ENCODE measurements at places on chromosomes 13 and 19.
A peak's percentile ranks its signal among the peaks of the same experiment; 100 is the strongest.

GRCh38 chr19:46755077-46755852, 9.0 kb upstream of the STRN4 start:
- no peak for DNase-seq

GRCh38 chr13:99057310-99057975, 79.6 kb upstream of the DOCK9 start:
- DNase-seq, result no peak

- DNase-seq, result peak; percentile 30
Observed at GRCh38 chr13:110471833-110472162, 89.7 kb downstream of the RAB20 start.

DNA sequence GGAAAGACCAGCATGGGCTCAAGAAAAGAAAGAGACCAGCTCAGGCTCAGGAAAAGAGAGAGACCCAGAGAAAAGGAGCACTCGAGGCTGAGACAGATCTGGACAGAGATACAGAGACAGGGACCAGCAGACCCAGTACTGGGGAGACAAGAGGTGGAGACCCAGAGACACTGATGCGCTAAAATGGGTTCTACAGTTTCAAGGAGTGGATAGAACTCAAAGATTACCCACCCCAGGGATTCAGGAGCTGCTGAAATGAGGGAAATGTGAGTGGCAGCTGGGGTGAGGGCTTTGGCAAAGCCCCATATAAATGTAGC, 609 bp upstream of the ZSCAN18 start:
- peak; percentile 15 for DNase-seq

- peak; percentile 69 for DNase-seq
Observed at GRCh38 chr19:11478167-11479089, 2.4 kb downstream of the ELAVL3 start.

GRCh38 chr13:93926425-93926824, 553.1 kb downstream of the DCT start:
- DNase-seq, result no peak

GRCh38 chr19:33157906-33158305, 26.0 kb downstream of the WDR88 start:
- DNase-seq, result peak; percentile 20

- peak; percentile 47 for DNase-seq
Observed at GRCh38 chr13:110509478-110509926, 52.0 kb downstream of the RAB20 start.

- DNase-seq, result no peak
Observed at GRCh38 chr19:4582980-4583842, 23.7 kb upstream of the SEMA6B start.

GRCh38 chr19:4089946-4090345, 23.2 kb upstream of the ZBTB7A start:
- no peak for DNase-seq

DNA sequence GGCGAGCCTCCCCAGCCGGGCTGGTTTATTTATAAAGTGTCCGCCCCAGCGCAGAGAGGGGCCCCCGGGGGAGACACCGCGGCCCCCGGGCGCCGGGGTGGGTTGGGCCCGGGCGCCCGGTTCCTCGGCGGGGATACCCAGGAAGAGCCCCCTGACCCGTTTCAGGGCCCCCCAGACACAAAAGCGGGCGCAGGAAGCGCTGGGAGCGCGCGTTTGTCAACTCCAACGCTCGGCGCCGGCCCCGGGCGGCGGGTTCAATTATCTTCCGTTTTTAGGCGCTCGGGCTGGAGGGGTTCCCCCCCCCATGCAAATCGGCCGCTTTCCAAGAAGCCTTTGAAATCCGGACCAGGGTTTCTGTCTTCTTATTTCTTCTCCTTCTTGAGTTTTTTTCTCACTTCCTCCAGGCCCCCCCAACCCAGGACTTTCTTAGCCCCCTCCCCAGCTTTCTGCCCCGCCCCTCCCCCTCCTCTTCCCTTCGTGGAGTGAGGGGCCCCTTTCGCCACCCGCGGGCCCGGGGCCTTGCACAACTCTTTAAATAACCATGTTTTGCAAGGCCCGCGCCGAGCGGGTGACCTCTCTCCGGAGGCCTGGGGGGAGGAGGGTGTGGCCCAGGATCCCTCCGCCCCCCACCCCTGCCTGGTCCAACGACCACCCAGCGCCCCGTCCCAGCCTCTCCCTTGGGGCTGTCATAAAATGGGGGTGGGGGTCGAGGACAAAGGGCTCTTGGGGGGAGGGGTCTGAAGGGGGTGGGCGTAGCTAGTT, 935 bp downstream of the ARID3A start:
- DNase-seq, result peak; percentile 84

GRCh38 chr13:23180711-23181110, at the start of gene SGCG:
TSS of gene SGCG (plus strand) at chr13:23180979. CDS start at chr13:23203695, 22,716 bp downstream.
- no peak for DNase-seq

DNA sequence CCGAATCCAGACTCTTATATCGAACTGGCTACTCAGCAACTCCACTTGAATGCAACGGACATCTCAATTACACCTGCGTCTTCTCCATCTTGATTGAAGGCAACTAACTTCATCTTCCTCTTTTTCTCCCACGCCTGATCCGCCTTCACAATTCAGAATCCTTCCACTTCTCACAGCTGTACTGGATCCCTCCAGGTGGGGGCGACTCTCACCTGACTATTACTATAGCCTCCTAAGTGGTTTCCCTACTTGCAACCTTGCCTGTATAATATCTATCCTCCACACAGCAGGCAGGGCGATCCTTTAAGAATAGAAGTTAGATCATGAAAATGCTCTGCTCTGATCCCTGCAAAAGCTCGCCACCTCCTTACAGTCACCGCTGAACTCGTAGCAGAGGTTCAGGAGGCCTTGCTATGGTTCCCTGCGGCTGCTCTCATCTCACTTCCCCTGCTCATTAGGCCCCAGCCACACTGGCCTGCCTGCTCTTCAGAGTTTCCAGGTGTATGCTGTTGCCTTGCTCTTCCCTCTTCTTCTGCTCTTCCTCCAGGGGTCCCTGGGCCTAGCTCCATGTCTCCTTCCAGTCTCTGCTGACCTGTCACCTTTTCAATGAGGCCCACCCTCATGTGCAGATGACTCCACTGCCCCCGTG, 31.9 kb downstream of the RFXAP start:
- DNase-seq, result peak; percentile 59

DNA sequence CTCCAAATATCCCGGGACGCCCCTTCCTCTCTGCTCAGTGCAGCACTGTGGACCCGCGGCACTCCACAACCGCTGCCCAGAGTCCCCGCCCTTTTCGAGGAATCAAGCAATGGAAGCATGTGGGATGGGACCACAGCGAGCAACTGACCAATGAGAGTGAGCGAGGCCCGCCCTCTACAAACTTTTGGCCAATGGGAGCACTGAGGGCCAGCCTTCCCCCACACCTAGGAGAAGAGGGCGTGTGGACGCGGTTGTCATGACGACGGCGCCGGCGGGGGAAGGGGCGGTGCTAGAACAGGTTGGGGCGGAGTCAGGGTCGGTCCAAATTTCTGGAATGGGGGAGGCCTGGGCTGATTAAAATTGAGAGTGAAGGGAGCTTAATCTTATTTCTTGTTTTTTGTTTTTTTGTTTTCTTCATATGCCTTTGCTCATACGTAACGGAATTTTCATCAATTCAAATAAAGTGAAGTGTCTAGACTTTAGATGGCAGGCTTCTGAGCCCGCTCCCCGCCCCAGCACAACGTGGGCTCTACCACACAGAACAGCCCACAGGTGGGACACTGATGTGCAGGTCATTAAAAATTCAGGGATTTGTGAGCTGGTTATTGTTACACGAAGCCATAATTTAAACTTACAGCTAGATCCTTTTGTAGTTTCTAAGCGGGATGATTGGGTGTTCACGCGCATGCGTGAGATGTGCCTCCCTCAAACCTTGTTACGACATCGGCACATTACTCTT, at the start of gene DNAAF3:
DNAAF3 (minus strand) TSS at position 84 of the 739 bp plus-strand sequence. CDS start 200 bp downstream, outside the sequence.
- DNase-seq, result peak; percentile 99

- peak; percentile 61 for DNase-seq
Observed at GRCh38 chr19:38003438-38004185, 96.6 kb downstream of the SIPA1L3 start.

DNA sequence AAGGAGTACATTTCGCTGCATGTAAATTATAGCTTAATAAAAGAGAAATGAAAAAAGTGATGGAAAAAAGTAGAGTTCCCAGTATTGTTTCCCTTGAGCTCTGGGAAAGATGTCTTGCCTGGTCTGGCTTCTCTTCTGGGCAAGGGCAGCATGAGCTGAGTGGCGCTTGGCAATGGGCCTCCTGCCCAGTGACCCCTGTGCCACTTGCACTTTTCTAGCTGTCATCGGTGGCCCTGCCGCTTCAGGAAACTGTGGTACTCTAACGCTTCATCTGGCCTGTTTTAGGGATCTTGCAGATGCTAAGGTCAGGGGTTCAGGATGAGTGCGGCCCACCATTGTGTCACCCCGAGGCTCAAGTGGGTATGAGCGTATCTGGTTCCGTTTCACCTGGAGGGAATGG, 161.4 kb downstream of the MTUS2 start:
- no peak for DNase-seq

DNA sequence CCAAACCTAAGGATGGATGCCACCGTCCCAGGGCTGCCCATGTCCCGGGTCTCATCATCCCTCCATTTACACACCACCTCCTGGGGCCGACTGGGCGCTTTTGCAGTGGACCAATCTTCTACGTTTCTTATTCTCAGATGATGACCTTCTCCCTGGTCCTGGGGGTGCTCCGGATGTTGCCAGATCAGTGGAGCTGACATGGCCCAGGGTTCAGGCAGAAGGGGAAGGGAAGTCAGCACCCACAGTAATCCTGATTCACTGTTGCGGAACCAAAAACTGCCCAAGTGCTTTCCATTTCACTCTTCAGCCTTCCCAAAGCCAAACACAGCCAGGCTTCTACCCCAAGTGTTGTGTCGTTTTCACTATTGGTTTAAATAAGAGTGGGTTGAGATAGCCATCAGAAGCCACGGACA, 29.8 kb downstream of the RAB20 start:
- DNase-seq, result no peak

DNA sequence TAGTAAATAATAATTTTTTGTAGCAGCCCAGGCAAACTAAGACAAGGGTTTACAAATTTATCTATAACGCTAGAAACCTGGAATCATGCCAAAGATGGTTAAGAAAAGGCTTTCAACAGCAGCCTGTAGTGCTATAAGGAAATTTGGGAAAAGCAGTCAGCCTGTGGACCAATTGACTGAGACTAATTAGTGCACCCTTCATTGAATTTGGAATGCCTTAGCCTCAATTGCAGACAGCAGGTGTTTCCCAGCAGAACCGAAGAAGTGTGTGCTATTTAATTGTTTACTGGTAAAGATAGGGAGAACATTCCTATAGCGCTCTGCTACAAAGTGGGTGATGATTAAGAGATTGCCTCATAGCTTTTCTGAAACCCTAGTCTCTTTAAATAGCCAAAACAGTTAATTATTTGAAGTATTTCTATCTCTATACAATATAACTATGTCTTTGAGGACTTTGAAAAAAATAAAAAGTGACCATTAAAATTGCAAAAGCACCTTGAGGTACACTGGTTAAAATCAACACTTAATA, 1884.3 kb upstream of the PCDH20 start:
- DNase-seq, result no peak

DNA sequence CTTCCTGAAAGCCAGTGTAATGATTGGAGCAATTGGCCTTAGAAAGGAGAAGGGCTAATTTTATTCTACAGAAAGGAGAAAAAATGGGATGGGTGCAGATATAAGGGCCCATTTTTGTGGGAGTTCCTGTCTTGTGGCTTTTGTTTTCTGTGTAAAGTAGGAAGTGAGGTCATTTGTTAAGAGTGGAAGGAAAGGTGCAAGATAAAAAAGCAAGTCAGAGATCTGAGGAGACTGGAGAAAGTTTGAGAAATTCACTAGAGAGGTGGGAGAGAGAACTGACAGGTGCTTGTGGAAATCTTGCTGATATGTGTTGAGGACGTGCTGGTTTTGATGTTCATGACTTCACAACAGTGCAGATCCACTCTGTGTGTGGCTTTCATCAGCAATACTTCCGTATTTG, 349.4 kb downstream of the DLEU7 start:
- DNase-seq, result no peak

All from hematopoietic multipotent progenitor cell treated with erythropoietin and hydrocortisone succinate and interleukin-3 and kit ligand, for 6 days (in vitro differentiated cells).